ENCODE measurements at places on chromosomes 3 and 15.
A peak's percentile ranks its signal among the peaks of the same experiment; 100 is the strongest.

DNA sequence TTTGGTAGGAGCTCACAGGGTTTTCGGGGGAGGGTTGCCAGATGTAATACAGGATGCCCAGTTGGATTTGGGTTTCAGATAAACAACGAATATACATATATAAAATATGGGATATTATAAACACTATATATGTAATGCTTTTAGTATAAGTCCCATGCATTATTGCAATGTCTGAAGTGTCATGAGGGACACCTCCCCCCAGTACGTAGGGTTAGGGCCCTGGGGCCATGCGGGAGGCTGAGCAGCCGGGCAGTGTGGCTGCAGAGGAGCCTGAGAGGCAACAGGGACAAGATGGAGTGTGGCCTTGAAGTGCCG, 148.9 kb downstream of the SMAD6 start:
- no peak for DNase-seq

GRCh38 chr3:31765871-31766270, 215.2 kb downstream of the OSBPL10 start:
- DNase-seq, result no peak

GRCh38 chr3:108093021-108093420, 2.2 kb upstream of the CD47 start:
- DNase-seq, result no peak

DNA sequence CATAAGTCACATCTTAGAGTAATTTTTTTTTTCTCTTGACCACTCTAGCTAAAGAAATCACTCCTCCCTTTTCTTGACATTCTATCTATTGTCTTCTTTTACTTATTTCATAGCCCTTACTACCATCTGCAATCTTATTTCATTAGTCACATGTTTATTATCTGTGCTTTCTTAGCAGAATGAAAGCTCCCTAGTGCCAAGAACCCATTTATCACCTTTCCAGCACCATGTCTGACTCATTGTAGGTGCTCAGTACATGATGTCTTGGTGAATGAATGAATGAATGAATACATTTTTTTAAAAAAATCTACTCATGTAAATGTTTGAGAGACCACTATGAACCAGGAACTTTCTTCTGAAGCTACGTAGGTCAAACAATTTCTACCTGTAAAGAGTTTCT, 157.2 kb downstream of the CADPS start:
- DNase-seq, result no peak

DNA sequence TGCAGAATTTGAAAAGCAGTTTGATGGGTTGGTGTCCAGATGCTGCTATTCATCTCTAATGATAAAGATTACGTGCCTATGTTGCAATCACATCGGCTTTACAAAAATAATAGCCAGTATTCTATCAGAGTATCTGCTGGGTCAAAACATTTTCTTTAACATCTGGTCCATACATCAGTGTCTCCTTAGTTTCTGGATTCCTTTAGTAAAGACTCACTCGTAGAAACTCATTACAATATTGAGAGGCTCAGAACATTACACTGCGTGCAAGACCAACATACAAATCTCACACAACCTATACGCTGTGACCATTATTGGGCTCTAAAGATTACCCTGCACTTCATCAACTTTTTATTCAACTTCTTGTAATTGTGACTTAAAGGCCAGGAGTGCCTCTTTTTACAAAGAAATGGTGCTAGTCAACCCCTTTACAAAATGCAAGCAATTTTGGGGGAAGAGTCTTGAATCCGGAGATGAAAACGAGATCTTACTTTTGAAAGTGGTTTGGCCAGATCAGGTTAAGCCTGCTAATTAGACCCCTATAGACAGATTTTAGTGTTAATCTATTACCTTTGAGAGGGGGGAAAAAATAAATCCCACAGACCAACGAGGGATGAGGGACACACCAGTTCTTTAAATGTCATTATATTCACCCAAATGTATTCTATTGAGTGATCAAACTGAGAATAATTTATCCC, 2.9 kb downstream of the TRA2B start:
- no peak for DNase-seq

DNA sequence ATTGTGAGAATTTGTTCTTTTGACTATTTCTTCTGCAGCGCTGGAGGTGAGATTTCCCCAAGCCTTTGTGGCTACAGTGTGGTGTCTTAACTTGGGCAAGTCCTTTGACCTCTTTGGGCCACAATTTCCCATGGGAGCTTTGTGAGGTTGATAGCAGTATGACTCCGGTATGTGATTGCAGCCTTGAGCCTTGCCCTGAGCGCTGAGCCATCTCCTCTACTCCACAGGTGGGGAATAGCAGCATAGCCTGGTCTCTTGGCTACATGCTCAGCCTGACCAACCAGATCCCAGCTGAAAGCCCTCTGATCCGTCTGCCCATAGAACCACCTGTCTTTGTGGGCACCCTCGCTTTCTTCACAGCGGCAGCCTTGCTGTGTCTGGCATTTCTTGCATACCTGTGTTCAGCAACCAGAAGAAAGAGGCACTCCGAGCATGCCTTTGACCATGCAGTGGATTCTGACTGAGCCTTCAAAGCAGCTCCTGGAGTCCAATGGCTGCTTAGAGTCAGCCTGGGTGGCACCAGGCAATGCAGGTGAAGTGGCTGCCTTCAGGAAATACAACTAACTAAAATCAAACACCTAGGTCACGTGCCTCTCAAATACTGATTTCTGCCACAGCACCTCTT, 30.0 kb upstream of the RPL14 start:
- no peak for DNase-seq

- no peak for DNase-seq
Observed at GRCh38 chr15:60795471-60795870, 316.5 kb upstream of the ICE2 start.

DNA sequence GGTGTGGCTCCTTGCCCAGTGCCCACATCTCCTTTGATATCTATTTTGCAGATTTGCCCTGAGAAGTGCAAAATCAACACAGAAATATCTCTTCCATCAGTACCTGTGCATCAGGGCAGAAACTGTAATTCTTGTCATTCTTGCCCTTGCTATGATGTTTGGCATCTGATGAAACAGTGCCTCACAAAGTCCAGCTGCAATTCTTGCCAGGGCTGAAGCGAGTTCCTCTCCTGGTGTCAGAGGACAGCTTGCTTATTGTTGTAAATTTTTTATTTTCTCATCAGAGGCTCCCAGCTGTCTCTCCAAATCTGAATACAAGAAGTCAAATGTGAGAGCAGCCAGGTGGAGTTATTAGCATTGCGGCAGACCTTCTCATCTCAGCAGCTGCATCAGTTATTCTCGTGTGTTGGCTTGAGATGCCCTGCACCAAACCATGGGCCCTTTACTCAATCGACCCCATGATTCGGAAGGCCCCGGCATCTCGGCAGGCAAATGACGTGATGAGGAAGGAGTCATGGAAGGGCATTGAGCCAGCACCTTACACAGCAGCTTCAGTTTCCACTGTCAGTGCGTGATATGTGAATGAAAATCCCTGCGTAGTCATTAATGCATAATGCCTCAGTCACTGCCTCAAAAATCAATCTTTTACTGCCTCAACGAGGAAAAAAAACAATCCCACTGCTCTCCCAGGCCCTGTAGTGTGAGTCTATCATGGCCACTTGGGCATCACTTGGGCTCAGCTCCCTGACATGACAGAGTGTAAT, 93.4 kb downstream of the CCNL1 start:
- DNase-seq, result no peak

- DNase-seq, result no peak
Observed at GRCh38 chr3:126527006-126527405, 3.1 kb downstream of the CHST13 start.

DNA sequence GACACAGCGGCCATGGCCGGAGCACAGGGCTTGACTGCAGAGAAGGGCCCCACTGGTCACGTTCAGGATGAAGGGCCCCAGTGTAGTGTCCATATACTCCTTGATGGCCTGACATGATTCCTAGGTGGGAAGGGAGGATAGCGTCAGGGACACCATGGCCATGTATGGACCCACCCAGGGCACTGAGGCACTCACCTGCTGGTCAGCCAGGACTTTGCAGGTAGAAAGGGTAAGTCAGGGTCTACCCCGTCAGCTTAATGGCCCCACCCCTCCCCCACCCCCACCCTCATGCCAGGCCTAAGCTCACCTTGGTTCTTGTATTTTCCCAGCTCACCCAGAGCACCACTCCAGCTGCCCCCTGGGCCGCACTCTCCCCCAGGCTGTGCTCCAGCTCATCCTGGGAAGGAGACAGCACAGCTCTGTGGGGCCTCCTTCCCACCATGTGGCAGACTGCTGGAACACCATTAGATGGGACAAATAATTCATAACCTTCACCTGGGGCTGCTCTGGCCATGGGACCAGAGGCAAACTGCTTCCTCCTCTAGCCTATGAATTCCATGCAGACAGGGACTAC, 1.6 kb upstream of the HYAL3 start:
- DNase-seq, result no peak

DNA sequence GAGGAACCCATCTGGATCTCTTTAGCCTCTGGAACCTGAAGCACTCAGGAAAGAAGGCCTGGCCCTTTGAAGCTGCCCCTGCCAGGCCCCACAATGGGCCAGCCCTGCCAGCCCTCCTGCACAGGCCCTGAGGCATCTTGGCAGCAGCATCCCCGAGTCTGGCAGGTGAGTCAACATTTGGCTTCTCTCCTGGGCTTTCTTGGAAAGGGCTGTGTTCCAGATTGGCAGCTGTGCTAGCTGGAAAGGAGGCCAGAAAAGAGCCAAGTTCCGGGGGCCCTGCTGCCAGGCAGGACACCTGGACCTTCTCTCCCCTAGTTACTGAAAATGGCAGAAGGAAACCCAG, 187.2 kb downstream of the SHQ1 start:
- DNase-seq, result no peak

- no peak for DNase-seq
Observed at GRCh38 chr15:57198131-57198530, 178.2 kb upstream of the CGNL1 start.

DNA sequence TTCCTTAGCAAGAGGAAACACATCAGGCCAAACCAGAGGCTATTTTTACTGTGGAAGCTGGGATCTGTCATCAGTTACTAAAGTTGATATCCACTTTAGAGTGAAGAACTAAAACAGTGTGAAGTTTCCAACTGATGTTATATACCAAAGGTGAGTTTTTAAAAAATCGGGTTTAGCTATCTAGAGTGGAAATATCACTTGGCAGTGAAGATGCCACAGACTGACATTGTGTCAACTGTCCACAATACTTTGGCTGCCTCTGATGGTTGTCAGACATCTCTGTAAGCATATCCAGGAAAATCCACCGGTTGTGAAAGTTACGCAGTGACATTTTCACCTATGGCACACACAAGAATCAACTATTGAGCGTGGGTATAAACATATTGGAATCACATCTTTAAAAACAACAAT, 9.2 kb downstream of the ZIC1 start:
- DNase-seq, result no peak

DNA sequence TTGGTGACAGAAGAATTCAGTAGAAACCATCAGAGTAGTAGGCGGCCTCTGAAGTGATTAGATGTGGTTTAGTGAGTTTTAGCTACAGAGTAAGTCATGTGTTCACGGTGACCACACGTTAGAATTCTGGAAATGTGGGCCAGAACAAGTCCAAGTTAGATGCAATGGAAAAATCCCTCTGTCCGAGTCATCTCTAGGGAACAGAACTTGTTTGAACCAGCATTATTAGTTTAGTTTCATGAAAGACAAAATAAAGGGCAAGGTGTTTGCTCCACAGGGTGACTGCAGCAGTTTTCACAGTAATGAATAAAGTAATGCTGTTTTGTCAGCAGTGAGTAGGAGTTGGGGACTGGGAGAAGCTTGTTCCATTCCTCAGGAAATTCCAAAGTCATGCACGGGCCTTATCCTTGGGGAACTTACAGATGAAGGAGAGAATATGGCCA, 100.2 kb downstream of the CGNL1 start:
- no peak for DNase-seq

GRCh38 chr15:42775416-42775815, 38.5 kb upstream of the CDAN1 start:
- no peak for DNase-seq

DNA sequence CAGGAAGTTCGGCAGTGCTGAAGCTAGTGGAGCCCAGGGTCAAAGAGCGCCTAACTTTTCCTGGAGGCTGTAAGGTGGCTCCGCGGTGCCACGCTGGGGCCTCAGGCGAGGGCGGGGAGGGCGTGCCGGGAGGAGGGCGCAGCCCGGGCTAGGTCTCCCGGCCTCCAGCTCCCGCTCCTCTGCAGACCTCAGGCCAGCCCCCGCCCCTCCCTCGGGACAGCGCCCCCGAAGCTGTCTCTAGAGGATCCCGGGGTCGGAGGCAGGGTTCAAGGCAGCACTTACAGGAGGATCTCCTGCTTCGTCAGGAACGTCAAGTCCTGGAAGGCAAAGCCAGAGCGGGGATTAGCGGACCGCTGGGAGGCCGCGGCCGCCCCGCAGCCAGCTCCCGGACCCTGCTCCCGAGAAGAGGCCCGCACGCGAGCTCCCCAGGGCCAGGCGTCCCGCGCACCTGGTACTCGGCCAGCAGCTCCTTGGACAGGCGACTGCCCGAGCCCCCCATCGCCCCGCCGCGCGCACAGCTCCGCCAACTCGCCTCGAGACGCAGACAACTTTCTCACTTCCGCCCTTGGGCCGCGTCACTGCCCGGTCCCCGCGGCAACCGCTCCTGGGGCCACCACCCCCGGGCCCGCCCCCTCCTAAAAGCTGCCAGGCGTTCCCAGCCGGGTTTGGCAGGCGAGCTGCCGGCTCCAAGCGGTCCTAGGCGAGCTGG, at the start of gene CIB1:
Gene CIB1, minus strand, starts transcription at position 555 of the 709 bp plus-strand sequence. Its CDS starts 56 bp downstream, at position 499.
- DNase-seq, result peak; percentile 95

DNA sequence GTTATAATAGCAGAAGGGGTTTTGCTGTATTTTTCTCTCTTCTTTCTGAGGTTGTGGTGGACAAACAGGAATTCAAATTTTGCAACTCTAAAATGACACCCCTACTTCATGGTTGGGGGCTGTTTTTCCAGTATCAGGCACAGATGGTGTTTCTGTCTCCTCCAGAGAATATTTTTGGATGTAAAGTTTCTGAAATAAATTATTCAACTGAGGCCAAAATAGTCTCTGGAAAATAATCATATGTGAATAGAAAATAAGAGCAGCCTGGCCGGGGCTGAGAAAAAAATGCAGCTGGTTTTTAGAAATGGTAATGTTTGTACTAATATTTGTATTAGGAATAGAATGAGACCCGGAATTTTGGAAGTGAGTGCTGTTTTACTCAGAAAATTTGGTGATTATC, 121.3 kb upstream of the ADAMTS9 start:
- no peak for DNase-seq

DNA sequence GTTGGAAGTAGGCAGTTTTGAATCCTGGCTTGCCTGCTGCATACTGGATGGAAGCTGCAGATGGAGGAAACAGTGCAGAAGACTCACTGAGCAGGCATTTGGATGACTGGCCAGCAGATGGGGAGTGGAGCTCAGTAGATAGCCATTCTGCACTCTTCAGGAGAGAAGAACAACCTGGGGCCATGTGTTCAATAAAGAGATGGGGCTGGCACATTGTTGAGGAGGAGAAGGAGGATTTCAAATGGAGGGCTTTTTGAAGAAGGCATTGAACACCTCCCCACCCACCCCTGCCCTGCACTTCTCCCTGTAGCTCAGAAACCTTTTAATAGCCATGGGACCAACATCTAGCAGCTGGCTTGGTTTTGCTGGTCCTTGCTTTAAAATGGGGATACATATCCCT, 109.8 kb downstream of the CACNA1D start:
- no peak for DNase-seq

- no peak for DNase-seq
Observed at GRCh38 chr15:93250950-93251349, 161.9 kb upstream of the RGMA start.

- no peak for DNase-seq
Observed at GRCh38 chr3:187906416-187906815, 161.1 kb upstream of the BCL6 start.

Data from stimulated activated CD4-positive, alpha-beta T cell treated with anti-CD3 and anti-CD28 coated beads, Interleukin-2, amount 100 ng/mL, for 48 hours (primary cell).